ENCODE measurements at places on chromosomes 1 and 21.

- no peak for DNase-seq
These were observed 75.0 kb upstream of the MACF1 start for GRCh38 chr1:39129514-39129913.

- DNase-seq, result no peak
These were observed 12.9 kb upstream of the SLC2A7 start for GRCh38 chr1:9038881-9039760.

DNA sequence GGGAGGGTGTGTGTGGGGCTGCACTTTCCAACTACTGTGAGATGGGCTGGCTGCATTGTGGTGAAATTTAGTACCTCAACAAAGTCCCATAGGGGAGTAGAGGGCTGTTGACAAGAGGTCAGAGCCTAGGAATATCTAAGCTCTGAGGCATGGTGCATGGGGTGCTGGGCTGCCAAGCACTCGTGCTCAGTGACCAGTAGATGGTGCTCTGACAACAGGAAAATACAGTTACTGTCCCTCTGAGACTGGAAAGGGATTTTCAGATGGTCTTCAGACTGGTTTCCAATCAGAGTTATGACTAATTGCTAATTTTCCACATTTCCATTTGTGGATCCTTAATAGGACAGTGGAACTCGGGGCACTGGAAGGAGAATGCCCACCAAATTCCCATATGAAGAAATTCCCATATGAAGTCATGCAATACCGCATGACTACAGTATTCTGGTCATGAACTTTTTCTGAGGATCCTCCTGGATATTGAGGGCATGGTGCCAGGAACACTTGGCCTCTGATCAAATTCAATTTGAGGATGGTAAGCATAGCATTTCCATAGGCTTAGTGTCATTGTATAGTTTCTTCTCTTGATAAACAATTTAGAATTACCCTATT is 4.1 kb upstream of the CACNA1E start:
- DNase-seq, result peak; percentile 38

DNA sequence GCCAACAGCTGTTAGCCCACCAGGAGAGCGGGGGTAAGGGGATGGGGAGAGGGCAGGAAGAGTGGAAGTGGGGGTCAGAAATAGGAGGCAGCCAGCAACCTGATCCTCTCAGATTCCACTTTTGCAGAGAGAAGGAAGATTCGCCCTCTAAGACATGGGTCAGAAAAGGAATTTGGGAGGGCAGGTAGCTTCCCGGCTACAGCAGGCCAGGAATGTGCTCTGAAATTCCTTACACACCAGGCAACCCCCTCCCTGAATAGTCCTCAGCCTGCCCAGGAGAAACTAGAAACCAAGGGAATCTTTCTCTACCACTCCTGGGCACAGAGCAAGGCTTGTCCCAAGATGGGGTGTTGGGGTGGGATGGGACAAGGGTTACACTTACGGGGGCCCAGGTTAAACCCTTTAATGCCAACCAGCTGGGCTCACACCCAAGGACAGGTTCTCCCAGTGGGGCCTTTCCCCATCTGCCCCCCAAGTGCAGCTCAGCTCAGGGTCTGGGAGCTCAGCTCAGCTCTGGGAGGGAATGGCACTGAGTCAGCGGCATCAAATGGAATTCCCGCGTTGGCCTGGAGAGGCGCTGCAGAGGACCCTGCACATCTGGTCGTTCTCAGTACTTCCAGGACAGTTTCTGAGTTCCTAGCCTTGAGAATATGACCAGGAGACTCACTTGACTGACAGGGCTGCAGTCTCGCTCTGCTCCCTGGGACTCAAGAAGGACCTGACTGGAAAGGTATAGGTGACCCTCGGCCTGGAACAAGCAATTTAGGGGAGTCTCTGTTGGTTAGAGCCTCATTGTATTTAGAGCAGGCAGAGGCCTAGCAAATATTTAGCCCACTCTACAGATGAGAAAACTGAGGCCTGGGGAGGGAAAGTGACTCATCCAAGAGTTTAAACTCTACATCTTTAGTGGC is 761 bp downstream of the TNNT2 start:
- DNase-seq, result no peak

- DNase-seq, result no peak
These were observed 27.3 kb upstream of the EPHA2 start for GRCh38 chr1:16183179-16183578.

- DNase-seq, result no peak
These were observed 9.3 kb upstream of the KLHDC8A start for GRCh38 chr1:205365945-205366463.

- no peak for DNase-seq
These were observed at the start of gene NCF2 for GRCh38 chr1:183590244-183591191. Gene NCF2, minus strand, starts transcription at chr1:183590459. Its CDS starts 130 bp downstream, at chr1:183590329.

DNA sequence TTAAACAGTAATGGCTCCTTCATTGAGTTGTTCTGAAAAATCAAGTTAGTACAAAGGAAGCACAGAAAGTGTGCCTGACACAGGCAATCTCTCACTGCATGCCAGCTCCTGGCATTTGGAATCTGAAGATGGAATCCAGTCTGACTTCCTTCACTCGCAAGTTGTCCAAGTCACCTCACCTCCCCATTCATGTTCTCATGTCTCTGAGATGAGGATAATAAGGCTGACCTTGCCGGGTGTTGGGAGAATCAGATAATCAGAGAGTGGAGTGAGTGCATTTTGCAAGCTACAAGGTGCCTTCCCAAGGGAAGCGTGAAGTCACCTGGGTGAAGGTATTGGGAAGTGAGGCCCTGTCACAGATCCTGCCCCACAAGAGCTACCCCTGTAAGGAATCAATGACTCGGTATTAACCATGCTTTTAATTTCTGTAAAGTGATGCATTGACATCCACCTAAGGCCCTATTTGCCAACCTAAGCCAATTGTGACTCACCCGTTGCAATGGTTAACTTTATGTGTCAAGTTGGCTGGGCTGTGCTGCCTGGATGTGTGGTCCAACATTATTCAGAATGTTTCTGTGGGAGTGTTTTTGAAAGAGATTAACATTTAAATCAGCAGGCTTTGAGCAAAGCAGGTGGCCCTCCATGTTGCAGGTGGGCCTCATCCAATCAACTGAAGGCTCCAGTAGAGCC is 62.5 kb upstream of the TARBP1 start:
- DNase-seq, result no peak

GRCh38 chr1:79561521-79561978 is 555.0 kb upstream of the ADGRL4 start:
- no peak for DNase-seq

DNA sequence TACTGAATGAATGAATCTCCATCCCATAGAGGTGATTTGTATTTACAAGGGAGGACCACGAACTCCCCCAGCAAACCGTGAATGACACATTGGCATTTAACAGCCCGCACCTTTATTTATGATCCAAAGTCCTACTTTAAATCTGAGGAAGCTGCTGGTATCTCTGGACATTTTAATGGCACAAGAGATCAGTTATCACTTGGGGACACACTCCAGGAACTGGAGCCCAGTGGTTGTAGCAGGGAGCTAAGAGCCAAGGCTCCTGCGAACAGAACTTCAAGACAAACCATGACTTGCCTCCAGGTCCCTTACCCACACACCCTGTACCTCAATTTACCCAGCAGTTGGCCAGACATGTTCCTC is 1.2 kb downstream of the CTNNBIP1 start:
- no peak for DNase-seq

DNA sequence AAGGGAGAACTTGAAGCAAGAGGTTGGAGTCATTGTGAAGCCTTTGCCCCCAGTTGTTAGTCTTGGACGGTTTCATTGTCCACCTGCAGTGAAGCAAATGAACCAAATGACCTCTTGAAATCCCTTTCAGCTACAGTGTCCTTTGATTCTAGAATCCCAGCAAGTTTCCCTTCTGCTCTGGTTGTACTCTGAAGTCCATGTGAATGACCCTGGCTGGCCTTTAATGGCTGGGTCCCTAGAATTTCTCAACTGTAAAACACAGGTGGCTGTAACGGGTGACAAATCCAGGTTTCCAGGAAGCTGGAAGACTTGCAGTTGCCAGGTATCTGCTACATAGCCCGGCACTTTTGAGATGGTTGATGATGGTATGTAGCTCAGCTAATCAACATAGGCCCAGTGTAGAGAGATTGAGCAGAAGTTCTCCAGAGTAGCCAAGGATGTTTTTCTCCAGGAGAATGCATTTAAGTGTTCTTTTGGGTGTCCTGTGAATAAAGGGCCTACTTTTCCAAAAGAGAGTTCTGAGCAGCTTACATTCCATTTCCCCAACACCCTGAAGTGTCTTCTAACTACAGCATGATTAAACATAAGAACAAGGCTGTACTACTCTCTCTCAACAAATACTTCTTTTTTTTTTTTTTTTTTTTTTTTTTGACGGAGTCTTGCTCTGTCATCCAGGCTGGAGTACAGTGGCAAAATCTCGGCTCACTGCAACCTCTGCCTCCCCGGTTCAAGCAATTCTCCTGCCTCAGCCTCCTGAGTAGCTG is 17.6 kb upstream of the SLC30A1 start:
- no peak for DNase-seq

DNA sequence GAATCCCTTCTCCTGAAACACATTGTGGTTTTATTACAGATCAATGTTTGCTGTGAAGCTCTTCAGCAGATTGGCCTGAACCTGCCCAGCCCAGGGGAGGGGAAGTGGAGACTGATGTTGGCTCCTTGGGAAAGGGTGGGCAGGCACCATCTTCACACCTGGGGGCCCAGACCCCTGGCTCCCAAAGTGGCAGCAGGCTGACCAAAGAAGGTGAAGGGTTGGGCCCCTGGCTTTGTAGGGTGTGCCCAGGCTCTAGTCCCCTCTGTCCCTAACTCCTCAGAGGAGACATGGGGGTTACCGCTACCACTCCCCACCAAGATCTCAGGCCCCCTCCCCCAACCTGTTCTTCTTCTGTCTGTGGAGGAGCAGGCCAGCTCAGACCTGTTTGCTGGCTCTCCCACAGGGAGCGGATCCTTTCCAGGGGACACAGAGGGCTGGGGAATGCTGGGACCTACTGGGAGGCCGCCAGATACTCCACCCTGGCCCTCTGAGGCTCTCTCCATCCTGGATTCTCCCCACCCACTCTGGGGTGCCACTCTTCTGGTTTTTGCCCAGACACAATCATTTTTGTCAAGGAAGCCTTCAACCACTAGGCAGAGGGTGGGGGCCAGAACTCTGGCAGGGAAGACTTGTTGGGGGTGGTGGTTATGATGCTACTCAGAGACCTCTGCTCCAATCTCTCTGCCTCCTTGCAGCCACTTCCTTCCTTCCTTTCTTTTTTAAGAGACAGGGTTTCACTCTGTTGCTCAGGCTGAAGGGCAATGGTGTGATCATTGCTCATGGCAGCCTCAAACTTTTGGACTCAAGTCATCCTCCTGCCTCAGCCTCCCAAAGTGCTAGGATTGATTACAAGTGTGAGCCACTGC is 5.0 kb upstream of the EFNA3 start:
- no peak for DNase-seq

DNA sequence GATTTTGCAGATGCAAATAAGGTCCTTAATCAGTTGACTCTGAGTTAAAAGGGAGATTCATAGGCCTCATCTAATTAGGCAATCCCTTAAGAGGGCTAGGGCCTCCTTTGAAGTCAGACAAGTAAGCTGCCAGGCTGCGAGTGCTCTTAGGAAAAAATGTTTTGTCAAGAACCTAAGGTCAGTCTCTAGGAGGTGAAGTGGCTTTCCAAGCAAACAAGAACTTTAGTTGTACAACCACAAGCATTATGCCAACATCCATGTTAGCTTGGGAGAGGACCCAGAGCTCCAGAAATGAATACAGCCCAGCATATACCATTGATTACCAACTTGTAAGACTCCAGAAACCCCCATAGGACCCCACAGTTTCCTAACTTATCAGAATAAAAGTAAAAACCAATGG is 1366.2 kb downstream of the PLA2G4A start:
- no peak for DNase-seq

DNA sequence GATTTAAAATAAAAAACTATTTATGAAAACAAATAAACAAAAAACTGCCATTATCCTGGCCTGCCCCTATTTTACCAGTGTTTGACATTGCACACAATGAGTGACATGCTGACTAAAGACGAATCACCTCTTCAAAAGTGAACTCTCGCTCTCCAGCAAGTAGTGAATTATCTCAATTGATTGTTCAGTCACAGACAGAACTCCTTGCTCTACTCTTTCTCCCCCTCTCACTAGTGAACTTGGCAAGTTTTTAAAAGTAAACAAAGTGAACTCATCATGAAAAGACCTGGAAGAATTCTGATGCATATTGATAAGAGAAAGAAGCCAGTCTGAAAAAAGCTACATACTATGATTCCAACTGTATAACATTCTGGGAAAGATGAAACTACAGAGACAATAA is 4.7 kb upstream of the C1orf52 start:
- DNase-seq, result no peak

- no peak for DNase-seq
These were observed 17.3 kb upstream of the NMNAT2 start for GRCh38 chr1:183435497-183435896.

DNA sequence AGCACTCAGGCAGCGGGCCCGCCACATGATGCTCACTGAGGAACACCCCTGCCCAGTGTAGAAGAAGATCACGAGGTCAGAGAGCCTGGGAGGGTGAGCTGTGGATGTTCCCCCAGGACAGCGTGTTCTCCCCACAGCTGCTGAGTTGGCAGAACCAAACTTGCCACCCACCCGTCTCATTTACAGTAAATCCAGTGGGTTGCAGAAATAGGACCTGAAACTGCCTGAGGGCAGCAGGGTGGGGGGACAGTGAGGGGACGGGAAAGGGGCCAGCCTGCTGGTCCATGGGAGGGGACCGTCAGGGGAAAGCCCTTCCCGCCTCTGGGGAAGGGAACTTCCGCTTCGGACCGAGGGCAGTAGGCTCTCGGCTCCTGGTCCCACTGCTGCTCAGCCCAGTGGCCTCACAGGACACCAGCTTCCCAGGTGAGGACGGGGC is at the start of gene C1QB:
Gene C1QB (plus strand): TSS at position 356 of the 436 bp plus-strand sequence. CDS start 6,227 bp downstream, outside the sequence.
- DNase-seq, result no peak

GRCh38 chr1:210457568-210457967 is 128.9 kb downstream of the HHAT start:
- DNase-seq, result no peak

DNA sequence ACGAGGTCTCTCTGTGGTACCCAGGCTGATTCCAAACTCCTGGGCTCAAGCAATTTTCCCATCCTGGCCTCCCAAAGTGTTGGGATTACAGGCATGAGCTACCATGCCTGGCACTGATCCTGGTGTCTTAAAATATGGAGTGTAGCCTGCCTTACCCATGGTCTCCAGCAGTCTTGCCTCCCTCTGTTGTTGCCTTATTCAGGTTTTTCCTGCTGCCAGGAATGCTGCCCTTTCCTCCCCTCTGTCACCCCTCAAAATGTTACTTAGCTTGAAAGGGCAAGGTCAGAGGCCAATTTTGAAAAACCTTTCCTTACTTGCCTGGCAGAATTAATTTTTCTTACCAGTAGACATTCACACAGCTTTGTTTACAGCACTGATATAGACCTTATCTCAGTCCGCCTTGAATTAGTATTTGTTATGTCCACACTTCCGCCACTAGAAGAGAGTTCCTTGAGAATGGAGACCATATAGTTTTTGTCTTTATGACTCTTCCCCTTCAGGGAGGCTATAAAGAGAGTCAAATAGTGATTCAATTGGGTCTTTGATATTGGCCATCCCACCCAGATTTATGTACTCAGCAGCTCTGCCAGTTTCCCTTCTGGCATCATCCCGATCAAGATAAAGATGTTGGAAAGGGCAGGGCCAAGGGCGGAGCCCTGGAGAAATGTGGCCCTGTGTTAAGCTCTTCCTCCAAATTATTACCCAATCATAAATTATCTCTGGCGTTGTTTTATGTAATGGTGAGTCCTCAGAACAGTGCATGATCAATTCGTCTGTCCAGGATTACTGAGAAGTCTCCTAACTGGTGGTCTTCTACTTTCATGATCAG is 38.8 kb downstream of the C1orf21 start:
- no peak for DNase-seq

- no peak for DNase-seq
These were observed 35.6 kb downstream of the DHCR24 start for GRCh38 chr1:54851406-54851805.
